ENCODE measurements at places on chromosomes 5 and 9.

DNA sequence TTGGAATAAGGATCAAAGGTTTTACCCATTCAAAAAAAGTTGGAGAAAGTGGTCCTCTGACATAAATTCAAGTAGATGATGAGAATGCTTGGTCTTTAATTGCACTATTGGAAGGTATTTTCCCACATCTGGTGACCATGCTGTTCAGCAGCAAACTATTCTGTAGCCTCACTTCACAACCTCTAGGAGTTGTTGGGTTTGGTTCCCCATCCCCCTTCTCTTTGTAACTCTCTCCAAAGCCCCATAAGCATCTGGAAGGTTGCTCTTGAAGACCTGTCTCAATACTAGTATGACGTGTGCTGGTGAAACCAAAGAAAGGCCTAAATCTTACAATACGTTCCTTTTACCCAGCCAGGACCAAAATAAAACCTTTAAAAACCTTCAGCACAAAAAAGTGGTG is 8.5 kb downstream of the RGMB start:
- DNase-seq = no peak

- no peak for DNase-seq
These were observed 129.7 kb upstream of the MAP3K1 start for GRCh38 chr5:56685503-56686217.

DNA sequence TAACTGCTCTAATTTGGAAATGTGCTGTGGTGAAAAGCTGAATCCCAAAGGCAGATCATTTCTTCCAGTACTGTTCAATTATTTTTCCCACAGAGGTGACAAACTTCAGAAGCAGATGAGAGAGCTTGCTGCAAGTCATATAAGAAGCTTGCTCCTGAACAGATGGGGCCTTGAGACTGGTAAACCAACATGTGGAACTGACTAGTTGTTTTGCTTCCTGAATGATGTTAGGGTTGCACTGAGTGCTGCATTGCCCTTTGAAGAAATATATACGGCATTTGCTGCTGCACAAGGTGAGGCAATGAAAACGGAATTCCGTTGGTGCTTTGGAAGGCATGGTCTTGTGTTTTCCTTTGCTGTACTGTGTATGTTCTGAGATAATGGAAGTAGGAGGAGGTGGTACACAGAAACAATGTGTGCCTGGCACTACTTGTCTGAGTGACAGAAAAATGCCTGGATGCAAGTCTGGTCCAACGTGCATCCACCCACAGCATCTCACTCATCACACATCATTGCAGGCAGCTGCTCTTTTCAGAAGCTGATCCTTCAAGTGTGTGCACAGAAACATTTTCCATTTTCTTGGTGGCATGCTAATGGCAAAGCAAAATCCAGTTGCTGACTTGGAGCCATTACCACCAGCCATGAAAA is 76.9 kb downstream of the ANKH start:
- no peak for DNase-seq

GRCh38 chr5:125376059-125376641 is 629.7 kb upstream of the ZNF608 start:
- no peak for DNase-seq

DNA sequence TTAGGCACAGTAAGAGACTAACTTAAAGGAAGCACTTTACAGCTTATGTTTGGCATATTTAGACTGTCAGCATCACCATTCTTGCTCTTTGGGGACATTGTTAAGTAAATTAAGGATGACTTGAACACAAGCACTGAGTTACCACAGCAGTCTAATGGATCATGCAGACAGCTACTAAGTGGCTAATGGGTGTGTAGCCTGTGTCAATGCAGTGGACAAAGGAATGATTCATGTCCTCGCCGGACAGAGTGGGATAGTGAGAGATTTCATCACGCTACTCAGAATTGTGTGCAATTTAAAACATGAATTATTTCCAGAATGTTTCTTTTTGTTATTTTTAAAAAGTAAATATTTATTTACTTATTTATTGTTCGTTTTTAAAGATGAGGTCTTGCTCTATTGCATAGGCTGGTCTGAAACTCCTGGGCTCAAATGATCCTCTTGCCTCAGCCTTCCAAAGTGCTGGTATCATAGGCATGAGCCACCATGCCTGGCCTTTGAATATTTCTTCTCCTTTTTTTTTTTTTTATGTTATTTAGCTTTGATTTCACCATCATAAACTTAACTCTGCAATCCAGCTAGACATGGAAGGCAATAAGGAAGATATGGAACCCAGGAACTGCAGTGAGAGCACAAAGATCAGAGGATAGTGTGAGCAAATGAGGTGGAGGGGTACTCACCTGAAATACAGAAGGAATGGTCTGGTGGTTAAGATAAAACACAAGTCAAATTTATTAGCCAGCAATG is 53.0 kb upstream of the KLF4 start:
- no peak for DNase-seq

DNA sequence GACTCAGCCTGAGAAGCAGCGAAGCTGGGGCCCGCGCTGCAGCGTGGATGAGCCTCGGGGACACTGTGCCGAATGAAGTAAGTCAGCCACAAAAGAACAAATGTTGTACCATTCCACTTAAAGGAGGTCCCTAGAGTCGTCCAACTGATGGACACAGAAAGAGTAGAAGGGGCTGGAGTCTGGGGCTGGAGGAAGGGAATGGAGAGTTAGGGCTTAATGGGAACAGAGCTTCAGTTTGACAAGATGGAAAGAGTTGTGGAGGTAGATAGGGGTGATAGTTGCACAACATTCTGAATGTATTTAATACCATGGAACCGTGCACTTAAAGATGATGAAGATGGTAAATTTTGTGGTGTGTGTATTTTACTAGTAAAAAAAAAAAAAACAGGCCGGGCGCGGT is 119.9 kb downstream of the EHMT1 start:
- DNase-seq = no peak

GRCh38 chr9:91458906-91459305 is 35.3 kb upstream of the NFIL3 start:
- no peak for DNase-seq

GRCh38 chr5:142810743-142811290 is 40.6 kb downstream of the ARHGAP26 start:
- no peak for DNase-seq

- DNase-seq = no peak
These were observed 193.5 kb upstream of the ANKH start for GRCh38 chr5:15065091-15065490.

DNA sequence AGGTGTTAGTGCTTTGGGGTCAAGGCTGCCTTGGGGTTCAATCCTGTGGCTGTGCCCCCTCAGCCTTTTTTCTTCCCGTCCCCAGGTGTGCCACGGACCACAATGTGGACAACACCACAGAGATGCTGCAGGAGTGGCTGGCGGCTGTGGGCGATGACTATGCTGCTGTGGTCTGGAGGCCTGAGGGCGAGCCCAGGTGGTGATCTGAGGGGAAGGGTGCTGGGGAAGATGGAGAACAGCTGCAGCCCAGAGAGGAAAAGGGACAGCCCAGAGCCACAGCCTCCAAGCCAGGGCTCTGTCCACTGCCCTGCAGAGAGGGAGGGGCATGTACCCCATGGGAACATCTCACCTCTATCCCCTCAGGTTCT is 2.1 kb downstream of the CERCAM start:
- DNase-seq = no peak

- no peak for DNase-seq
These were observed 60.5 kb downstream of the TLE1 start for GRCh38 chr9:81628897-81629296.

DNA sequence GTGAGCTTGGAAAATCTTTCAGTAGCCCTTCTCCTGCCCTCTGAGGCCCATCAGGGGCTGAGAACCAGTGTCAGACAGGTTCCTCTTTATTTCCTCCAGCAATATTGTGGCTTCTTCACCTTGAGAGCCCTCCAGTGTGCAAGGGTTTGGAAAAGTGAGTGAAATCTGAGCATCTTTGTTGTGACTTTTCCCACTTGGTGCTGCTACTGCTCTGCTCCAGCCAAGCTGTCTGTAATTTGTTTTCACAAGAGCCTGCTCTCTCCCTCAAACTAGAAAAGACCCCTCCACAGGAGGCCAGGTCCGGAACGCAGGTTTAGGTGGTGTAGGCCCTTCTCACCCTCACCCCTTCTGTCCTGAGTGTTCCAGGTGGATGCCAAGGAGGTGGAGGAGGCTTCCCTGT is 57.4 kb upstream of the SPRY4 start:
- no peak for DNase-seq

DNA sequence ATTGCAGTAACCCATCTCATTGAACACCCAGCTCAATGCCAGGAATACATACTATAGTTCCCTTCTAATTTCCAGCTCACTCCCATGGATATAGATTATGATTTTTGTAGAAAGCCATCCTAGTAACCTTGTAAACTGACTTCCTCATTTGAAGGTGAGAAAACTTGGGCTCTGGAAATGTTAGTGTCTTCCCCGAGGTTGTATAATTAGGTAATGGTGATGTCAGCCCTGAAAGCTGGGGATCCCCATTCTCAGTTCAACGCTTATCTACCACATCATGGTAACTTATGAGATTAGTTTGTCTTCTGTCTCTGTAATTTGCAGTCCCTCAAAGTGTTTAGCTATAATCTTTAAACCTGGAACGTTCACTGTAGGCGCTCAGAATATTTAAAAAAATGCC is 34.6 kb upstream of the PTCH1 start:
- DNase-seq = no peak

DNA sequence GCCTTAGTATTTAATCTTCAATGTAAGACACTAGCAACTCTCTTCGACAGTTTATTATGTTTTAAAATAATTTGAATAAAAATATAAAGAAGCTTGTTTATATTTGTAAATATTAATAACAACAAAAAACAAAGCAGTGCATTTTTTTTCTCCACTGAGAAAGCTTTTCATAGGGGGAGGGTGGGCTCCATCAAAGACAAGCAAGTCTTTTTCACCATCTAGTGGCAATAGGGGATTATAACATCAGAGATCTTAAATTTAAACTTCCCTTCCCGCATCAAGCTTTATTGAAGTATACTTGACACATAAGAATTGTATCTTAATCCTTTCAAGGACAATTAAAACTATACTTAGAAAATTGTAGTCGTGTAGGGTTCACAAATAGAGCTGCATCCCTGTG is 9.3 kb upstream of the OR13F1 start:
- peak; percentile 32 for DNase-seq

DNA sequence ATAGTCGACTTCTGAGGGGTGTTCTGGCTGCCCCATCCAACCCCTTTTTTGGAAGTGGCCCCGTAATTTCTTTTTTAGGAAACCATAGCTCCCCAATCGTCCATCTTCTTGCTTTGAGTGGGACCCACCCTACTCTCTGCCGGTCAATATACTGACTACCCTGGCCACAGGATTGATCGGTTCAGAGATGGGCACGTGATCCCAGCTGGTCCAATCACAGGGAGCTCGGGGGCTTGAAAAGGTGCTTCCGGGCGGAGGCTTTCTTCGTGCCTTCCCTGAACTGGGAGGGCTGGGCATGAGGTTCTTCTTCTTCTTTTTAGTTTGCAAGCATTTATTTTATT is 78.7 kb upstream of the SH3PXD2B start:
- no peak for DNase-seq

DNA sequence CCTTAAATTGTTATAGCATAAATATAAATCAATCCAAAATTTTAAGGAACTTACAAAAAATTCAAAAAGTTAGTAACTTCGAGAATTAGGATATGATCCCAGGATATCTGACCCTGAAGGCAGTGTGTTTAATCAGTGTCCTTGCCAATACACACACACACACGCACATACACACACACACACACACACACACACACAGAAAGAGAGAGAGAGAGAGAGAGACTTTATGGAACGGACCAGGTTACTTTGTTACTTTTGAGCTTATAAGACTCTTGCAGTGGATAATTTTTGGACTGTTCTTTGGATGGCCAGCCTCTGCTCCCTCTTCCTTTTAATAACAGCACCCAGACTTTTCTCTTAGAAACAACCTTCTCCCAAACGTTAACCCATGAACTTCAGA is 322.9 kb downstream of the NFIB start:
- no peak for DNase-seq

- no peak for DNase-seq
These were observed 6.9 kb downstream of the MRPS2 start for GRCh38 chr9:135507104-135508035.

DNA sequence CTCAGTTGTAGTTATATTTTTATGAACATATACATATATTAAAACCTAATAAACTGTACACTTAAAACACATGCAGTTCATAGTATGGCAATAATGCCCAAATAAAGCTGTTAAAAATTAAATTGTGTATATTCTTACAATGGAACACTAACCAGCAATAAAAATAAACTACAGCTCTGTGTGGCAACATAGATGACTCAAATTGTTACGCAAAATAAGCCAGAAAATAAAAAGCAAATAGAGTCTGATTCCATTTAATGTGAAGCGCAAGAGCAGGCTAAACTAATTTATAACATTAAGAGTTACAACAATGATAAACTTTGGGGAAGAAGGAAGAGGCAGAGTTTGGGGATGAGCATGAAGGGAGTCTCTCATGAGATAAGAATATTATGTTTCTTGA is 597.3 kb downstream of the TLE1 start:
- no peak for DNase-seq

- peak; percentile 62 for DNase-seq
These were observed 45.2 kb downstream of the ANKDD1B start for GRCh38 chr5:75656311-75657003.

DNA sequence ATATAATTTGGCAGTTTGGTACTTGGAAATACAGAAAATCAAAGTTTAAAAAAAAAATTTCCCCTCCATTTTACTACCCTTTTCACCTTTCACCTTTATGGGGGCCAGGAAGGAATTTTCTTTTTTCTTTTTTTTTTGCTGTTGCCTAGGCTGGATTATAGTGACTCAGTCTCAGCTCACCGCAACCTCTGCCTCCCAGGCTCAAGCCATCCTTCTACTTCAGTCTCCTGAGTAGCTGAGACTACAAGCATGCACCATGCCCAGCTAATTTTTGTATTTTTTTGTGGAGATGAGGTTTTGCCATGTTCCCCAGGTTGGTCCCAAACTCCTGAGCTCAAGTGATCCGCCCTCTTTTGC is 9.1 kb downstream of the CHMP5 start:
- DNase-seq = peak; percentile 69

DNA sequence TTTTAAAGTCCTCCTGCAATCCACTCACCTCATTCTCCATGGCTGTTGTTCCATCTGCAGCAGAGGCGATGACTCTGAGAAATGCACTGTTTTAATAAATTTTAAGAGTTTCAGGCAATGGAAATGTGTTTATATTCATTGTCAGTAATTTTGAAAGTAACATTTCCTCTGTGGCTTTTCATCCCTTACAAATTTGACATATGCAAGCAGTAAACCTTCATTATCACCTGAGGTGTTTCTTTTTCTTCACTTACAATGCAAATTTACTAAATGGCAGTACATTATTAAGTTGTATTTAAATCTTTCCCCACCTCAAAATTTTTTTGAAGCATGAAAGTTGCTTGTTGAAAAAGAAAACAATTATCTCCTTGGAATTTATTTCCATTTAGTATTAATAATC is 136.9 kb downstream of the DIRAS2 start:
- no peak for DNase-seq

GRCh38 chr5:33319841-33320240 is 120.9 kb upstream of the TARS1 start:
- DNase-seq = no peak

All from HT1080 (cell line).